ENCODE measurements at places on chromosomes 2 and 18.

GRCh38 chr2:160984426-160985077, 175.7 kb upstream of the TANK start:
- no peak for DNase-seq

DNA sequence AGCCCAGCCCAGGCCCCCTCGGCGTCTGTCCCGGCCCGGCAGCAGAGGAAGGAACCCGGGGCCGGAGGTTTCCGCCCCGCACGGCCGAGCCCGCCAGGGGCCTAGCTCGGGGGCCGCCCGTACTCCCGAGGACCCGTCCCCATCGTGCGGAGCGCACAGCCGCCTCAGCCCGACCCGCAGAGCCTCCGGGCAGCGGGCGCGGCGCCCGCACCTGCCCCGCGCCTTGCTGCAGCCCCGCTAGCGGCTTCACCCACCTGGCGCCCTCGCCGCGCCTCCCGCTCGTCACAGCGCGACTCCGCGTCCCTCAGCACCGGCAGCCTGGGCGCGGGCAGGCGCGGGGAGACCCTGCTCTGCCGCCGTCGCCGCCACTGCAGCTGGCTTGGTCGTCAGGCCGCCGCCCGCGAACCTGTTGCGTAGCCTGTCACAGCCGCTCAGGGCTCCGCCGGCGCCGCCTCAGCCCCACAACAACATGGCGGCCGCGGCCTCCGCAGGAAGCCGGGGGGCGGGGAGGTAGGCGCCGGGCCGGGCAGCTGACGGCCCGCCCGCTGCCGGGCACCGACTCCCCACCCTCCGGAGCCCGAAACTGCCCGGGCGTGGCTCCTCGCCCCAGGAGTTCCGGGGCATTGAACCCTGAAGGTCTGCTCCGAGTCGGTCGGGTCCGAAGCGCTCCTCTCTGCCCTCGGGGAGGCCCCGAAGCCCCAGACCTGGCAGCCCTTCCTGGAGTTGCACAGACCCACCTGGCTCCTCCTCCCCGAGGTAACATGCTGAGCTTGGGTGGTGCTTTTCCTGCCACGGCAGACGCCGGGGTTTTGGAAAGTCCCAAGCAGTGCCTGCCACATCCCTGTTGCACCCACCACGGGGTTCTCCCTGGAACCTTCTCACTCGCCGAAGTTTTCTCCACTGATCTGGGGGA, at the start of gene ITSN2:
Gene ITSN2, minus strand, starts transcription at position 487 of the 913 bp plus-strand sequence. CDS start 32,454 bp downstream, outside the sequence.
- DNase-seq, result peak; percentile 40

- no peak for DNase-seq
Measured at GRCh38 chr2:165835363-165835762, 41.3 kb upstream of the GALNT3 start.

DNA sequence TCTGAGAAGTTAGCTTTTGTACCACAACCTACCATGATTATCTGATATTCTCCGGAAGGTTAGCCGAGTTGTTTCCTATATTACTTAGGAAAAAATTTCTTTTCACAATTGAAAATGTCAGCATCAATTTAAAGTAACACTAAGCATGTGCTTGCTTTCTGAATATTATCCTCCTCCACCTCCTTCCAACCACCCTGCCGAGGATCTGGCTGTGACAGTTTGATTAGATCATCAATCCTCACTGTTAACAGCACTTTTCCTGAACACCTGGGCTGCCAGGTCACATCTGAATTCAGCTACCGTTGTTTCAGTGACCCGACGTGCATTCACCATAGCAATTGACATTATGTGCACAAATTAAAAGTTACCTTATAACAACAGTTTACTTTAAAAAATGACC, 207.0 kb downstream of the ZNF407 start:
- no peak for DNase-seq

- DNase-seq, result no peak
Measured at GRCh38 chr2:94997981-94998930, 27.3 kb upstream of the MAL start.
